ELF-1 (cell line): ENCODE measurements at places on chromosomes 6 and 20.
A peak's percentile ranks its signal among the peaks of the same experiment; 100 is the strongest.

DNA sequence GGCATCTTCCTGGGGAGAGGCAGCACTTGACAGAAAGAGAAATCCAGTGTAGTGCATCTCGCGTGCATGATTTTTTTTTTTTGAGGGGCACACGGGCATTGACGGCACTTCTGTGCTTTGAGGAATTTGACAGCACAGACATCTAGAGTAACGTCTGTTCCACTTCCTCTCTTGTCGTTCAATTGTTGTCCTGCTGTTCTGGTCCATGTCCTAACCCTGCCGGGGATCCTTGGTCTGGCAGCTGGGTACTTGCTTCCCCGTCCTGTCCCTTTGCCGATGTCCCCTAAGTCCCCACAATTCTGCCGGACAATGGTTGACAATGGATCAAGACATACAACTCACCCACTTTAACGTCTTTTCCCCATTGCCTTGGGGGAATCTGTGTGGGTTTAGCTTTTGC lies 46.0 kb upstream of the NAA20 start:
- no peak for DNase-seq

GRCh38 chr6:158711264-158711663 lies 61.4 kb downstream of the SYTL3 start:
- peak; percentile 68 for DNase-seq

GRCh38 chr6:35678021-35678654 lies 10.6 kb downstream of the FKBP5 start:
- DNase-seq, result no peak

GRCh38 chr6:52834481-52834880 lies 6.1 kb downstream of the GSTA5 start:
- no peak for DNase-seq

- DNase-seq, result no peak
Observed at GRCh38 chr6:75788894-75789293, 39.9 kb downstream of the MYO6 start.

DNA sequence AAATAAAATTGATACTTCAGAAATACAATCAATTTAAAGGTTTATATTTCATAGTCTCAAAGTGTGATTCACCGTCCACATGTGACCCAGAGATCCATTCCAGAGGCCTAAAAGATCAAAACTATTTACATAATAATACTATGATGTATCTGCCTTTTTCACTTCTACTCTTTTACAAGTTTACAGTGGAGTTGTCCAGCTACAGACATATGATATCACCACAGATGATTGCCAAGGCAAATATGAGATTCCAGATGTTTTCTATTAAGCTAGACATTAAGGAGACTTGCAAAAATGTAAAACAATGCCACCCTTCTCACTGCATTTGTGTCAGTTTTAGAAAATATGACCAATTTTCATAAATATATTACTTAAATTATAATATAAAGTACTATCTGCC lies 443.7 kb downstream of the GJA1 start:
- DNase-seq, result no peak

DNA sequence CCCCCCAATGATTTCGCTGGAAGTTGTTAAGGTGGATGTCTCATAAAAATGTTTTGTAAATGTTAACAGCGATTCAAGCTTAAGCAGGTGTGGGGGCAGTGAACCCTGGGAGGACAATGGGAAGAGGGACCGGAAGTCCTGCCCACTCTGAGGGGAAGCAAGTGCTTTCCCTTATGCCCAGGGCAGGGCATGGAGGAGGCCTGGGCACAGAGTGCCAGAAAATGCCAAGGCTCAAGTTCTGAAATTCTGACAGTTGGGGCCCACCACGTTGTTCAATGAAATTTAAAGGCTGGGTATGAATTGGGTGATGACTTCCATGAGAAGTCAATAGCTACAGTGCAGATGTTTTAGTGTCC lies 132.7 kb upstream of the SALL4 start:
- DNase-seq, result no peak

DNA sequence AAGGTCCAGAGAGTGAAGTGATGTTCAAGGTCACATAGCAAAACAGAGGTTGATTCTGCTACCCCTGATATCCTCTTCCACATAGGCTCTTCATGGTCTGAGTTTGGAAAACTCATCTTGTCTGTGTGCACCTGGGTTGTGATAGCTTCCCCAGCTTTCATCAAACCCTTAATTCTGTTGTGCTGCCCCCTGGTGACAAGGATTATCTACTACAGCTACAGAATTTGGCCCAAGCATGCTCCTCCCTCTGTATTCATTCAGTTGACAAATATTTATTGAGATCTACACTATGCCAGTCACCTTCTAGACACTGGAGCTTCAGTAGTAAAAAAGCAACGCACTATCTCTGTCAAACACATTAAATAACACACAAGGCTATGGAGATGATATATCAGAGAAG lies 50.4 kb downstream of the SMPDL3A start:
- peak; percentile 50 for DNase-seq

DNA sequence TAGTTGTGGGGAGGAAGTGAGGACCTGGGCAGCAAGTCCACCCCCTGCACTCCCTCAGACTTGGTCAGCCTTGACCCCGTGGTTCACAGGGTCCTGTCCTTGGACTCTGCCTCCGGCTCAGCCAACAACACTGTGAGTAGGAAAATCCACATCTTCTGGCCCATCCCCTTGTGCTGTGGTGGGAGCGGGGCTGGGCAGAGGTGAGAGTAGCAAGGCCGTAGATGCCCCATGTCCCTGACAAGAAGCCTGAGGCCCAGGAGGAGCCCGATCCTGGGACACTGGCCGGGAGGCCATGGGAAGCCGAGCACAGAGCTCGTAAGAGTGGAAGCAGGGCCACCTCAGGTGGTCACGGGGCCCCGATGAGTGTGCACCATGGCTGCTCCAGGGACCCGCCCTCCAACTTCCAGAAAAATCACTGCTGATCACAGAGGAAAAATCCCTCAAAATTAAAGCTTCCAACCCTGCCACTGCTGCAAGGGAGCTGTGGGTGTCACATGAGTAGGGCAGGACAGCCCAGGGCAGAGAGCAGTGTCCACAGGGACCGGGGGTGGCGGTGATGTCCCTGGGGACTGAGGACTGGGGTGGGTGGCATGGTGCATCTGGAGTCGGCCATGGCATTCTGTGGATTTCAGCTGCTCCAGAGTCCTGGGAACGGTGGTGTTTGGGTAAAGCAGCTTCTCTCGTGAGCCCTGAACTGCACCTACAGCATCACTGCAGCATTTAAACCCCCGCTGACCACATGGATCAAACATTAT lies 189.4 kb downstream of the DLL1 start:
- DNase-seq, result peak; percentile 0

- no peak for DNase-seq
Observed at GRCh38 chr6:128641703-128642102, 121.3 kb upstream of the PTPRK start.

DNA sequence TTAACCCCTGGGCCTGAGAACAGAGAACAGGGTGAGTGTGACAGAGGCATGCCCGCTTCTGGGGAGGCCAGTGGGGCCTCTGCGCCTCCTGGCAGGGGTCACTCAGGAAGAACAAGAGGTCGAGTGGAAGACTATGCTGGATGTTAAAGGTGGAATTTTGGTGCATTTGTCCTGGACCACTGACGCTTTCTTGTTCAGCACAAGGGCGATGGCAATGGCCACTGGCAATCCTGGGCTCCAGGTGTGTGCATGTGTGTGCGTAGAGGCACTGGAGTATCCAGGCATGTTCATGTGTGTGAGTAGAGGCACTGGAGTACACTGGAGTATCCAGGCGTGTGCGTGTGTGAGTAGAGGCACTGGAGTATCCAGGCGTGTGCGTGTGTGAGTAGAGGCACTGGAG lies 23.5 kb upstream of the NPBWR2 start:
- DNase-seq, result no peak

DNA sequence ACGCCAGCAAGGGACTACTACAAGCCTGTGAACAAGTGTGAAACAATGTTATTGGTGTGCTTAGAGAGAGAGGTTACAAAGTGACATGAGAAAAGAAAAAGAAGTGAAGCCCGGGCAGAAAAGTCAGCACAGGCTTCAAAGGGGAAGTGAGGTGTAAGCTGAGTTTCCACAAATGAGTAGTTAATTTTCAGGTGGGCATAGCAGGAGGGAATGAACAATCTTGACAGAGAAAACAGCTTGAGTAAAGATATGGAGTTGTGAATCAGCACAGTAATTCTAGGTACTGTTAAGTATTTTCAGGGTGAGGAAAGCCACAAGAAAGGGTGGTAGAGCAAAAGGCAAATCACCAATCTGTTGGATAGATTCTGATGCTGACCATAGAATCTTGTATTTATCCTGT lies 4.3 kb downstream of the KCNQ5 start:
- no peak for DNase-seq

DNA sequence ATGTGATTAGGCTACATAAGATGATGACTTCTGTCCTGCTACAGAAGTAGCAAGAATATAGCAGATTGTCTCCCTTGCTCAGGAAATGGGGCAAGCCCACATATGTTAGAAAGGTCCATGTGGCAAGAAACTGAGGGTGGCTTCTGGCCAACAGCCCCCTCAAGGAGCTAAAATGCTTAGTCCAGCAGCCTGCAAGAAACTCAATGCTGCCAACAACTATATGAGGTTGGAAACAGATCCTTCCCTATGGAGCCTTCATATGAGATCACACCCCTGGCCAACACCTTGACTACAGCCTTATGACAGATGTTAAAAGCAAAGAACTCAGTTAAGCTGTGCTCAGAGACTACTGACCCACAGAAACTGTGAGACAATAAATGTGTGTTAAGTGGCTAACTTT lies 22.1 kb downstream of the PTPRT start:
- no peak for DNase-seq

DNA sequence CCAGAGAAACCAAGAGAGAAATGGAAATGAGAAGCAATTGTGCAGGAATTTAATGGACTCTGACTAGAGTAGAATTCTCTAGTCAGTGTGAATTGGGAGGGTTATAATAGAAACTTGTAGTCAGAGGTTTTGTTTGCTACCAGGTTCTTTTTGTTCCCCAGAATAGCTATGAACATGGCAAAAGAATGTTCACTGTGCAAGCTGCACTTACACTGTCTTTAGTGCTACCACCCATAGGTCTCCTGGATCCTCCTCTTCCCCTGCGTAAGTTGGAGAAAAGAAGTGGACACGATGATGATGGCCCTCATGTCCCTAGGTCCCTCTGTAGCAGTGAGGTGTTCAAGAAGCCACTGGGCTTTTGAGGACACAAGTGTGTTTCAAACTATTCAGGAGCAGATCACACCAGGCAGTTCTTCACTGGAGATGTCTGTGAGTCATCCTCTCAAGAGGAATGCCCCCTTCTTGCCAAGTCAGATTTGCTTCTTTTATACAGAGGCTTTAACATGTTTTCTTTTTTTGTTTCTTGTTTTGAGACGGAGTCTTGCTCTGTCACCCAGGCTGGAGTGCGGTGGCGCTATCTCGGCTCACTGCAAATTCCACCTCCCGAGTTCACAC lies 47.6 kb upstream of the SMIM8 start:
- DNase-seq, result no peak

DNA sequence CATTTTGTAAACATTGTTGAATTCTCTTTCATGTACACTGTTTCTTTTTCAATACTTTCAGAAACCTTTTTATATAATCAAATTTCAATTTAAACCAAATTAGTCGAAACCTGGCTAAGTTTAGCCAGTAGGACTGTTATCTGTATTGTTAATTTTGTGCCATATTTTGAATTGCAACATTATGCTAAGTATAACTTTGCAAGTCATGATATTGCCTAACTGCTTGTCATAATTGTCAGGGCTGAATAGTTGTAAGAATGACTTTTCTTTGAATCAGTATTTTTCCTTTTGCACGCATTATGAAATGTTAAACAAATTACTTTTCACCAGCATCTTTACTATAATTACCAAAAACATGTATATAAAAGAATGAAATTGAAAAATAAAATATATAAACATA lies 82.7 kb downstream of the SAMD3 start:
- no peak for DNase-seq

DNA sequence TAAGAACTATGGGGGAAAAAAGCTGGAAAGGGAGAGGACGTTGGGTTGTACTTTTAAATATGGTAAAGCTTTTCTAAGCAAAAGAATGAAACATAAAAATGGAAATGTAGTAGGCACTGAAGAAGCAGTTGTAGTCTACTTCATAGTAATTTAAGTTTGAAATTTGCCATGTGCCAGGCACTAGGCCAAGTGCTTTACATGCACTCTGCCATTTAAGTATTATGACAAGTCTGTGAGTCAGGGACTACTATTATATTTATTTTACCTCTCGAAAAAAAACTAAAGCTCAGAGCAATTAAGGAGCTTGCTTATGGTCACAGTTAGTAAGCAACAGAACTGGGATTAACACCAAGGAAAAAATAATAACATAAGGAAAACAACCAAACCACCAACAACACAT lies 257.8 kb downstream of the GMDS start:
- DNase-seq, result no peak

- DNase-seq, result no peak
Observed at GRCh38 chr20:17646961-17647301, 35.1 kb downstream of the RRBP1 start.

DNA sequence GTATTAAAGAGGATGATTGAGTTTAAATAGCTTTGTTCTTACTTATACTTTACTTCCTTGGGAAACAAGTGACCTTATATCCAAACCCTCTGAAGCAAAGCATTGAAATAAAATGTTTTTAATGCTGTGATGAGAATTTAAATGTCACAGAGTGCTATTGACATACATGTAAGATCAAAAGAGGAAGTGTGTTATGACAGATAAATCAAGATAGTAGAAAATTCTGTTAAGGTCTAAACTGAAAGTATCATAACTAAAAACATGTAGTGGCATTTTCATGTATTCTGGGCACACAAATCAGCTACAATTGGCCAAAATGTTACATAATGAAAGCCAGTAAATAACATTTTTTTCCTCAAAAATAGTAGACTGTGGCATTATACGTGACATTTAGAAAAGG lies 318.0 kb downstream of the GRIK2 start:
- no peak for DNase-seq

GRCh38 chr6:142155895-142156757 lies 9.1 kb downstream of the VTA1 start:
- DNase-seq, result peak; percentile 46

DNA sequence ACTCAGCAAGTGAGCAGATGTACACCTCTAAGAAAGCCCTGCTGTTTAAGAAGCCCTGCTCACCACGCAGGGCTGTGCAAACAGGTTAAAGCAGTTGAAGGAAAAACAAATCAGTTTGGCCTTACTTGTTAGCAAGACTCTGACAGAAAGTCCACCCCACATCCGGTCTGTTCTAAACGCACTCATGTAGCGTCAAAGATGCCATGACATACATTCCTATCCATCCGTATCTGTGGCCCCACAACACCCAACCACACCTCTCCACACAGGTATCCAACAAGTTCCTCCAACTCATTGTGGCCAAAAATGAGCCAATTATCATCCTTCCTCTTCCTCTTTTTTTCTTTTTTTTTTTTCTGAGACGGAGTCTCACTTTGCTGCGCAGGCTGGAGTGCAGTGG lies 22.8 kb upstream of the RAB22A start:
- DNase-seq, result no peak

- no peak for DNase-seq
Observed at GRCh38 chr6:143792402-143793279, 50.5 kb upstream of the LTV1 start.

- no peak for DNase-seq
Observed at GRCh38 chr6:37449984-37450383, 17.0 kb downstream of the CMTR1 start.
